ENCODE measurements at places on chromosomes 1 and 21.

DNA sequence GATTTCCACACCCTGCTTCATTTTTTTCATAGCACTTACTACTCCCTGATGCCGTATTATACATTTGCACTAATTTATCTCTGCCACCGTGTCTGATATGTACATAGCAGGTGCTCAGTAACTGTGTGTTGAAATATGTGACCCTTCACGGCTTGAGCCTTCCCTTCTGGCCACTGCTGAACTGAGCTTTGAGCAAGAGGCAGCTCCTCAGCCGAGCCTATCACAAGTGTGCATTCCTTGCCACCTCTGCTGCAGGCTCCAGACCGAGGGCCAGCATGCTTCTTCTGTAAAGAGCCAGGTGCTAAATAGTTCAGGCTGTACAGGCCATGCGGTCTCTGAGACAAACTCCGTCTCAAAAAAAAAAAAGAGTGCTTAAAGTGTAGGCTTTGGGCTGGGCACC, 22.6 kb downstream of the PLEKHM2 start:
- no peak for DNase-seq

DNA sequence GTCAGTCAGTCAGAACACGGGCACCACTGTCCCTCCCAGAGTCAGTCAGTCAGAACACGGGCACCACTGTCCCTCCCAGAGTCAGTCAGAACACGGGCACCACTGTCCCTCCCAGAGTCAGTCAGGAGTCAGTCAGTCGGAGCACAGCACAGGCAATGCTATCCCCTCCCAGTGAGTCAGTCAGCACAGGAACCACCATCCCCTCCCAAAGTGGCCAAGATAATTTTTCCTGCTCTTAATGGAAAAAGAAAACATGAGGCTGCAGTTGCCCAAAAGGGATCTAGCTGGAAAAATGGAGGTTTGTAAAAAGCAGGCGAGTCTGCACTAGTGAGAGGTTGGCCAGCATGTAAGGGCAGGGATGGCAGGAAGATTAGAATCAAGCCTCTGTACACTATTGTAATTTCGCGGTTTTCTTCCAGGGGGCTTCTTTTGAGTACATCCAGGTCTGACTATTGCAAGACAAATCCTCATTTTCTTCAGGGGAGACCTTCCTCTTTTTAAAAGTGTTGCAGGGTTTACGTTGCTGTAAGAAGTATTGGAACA, 213.8 kb downstream of the SIPA1L2 start:
- DNase-seq = no peak

DNA sequence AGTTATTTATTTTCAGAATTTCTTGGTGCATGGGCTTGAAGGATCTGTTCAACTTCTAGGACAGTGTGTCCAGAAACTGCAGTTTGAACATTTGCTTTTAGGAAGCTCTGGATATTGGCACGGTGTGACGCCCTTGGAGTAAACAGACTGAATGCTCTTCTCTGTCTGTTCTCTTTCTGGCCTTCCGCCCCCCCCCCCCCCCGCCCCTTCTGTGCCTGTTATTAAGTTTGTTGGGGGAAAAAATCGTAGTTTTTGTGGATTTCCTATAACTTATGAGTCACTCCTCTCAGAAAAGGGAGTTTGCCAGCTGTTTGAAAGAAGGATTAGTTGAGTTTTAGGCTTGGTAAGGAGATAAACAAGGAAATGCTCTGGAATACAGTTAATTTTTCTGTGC, 1.2 kb downstream of the KCTD3 start:
- no peak for DNase-seq

GRCh38 chr1:60262701-60263100, 189.1 kb upstream of the C1orf87 start:
- no peak for DNase-seq

DNA sequence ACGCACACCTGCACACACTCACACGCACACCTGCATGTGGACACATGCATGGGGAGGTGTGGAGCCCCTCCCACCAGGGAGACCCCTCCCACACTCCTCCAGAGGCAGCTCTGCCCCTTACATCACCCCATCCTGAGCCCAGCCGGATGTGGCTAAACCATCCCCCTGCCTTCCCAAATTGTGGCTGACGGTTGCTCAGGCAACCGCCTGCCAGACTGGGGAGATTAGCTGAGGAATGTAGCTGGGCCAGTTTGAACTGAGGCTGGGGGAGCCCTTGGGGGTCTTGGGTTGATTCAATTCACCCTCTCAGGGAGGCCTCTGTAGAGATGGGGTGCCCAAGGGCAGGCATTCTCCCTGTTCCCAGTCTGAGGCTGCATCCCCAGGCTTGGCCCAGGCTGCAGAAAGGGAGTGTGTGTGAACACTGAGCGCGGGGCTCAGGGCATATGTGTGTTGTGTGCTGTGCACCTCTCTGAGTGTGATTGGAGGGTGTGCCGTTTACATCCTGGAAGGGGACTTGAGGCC, 12.9 kb downstream of the PTPRU start:
- no peak for DNase-seq

DNA sequence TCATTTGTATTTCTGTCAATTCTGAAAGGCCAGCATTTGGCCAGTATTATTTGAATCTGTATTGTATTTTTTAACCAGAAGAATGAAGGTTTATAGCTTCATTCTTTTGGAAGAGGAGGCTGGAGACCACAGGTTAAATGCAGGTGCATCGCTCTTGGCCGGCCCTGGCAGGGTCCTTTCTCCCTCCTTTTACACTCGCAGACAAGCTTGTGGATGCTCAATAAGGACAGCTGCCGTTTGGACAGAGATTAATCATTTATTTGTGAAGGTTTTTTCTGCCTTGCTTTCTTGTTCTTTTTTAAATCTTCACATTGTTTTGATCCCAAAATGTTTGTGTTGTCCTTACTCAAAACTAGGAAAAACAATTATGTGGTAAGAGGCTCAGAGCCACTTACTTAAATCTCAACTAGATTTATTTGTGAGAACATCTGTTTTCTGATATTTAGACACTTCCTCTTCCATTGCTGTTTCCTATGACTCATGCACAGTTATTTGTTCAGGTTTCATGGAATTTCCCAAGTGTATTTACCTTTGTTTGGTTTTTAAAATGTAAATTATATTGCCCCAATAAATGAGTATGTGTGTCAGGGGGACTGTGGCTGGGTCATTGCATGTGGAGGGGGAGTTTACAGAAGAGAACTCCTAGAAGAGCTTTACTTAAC, 46.7 kb upstream of the LAMC2 start:
- no peak for DNase-seq

DNA sequence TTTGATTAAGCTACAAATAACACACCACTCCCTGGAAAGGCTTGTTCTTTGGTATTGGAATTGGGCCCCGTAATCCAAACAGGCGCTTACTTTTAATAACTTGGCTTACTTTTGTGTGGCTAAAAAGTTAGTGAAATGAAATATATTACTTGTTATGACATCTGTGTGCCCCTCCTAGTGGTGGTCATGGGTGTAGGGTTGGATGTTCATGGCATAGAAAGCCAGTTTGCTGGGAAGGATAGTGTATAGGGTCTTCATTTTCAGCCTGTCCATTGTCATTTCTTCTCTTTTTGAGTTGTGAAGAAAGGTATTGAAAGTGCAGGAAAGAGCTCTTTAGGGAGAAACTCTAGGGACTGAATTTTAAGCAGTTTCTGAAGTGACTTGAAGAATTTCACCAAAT, 5.9 kb downstream of the CDC14A start:
- no peak for DNase-seq

Data from activated gamma-delta T cell treated with Interleukin-2 at 50 U/mL for 16 hours (primary cell).